Thyroid gland (tissue), 4 donors: ENCODE measurements at places on chromosomes 4 and X.

DNA sequence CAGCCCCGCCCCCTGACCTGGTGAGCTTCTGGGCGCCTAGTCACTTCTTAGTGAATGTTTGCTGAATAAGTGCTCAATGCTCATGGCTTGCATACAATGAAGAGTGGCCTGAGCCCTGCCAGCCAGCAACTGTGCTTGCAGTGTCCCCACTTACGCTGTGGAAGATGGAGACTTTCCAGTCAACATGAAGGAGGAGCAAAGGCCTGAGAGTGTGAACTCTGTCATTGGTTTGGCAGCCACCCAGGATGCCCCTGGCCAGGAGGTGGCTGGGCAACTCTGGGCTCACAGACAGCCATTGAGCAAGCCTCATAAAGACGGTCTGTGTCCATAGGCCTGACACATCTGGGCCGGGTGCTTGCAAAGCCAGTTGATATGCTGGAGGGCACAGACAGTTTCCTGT lies 72.1 kb upstream of the MAMLD1 start:
- DNase-seq: no peak

DNA sequence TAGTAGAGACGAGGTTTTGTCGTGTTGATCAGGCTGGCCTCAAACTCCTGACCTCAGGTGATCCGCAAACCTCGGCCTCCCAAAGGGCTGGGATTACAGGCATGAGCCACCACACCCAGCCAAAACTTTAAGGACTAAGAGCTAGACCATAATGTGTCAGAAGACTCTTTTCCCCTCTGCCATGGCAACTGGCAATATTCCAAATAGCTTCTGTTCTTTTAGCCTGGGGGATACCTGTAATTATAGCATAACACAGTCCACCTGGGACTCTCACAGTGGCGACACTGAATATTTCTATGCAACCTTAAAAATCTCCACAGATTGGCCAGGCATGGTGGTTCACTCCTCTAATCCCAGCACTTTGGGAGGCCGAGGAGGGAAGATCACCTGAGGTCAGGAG lies 45.5 kb upstream of the RBM47 start:
- DNase-seq: no peak

- DNase-seq: no peak
Observed at GRCh38 chrX:123773258-123773988, 40.6 kb upstream of the THOC2 start.

DNA sequence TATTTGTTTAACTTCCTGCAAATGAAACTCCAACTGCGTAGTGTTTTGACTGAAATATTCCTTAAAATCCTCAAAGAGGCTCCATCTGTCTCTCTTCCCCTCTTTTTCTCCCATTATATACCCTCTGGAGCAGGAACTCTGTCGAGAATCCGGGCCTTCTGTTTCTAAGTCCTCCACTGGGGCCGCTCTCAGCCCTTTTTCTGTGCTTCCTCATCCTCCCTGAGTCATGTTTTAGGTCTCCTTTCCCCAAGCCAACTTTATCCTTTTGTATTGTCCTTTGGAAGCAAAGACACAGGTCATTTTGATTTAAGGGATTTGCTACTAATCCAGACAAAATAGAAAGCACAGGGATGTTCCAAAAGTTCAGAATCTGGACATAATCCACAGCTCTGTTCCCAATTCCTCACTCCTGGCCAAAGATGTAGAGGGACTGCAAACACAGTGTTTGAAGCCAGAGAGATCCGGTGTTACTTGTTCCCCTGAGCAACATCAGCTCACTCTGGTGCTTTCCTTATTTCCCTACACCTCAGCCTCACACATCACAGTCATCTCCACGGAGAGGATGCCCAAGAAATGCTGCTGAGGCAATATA lies 131.0 kb upstream of the KLF3 start:
- DNase-seq: no peak

GRCh38 chr4:136355970-136356369 lies 1176.3 kb downstream of the PCDH18 start:
- DNase-seq: no peak

DNA sequence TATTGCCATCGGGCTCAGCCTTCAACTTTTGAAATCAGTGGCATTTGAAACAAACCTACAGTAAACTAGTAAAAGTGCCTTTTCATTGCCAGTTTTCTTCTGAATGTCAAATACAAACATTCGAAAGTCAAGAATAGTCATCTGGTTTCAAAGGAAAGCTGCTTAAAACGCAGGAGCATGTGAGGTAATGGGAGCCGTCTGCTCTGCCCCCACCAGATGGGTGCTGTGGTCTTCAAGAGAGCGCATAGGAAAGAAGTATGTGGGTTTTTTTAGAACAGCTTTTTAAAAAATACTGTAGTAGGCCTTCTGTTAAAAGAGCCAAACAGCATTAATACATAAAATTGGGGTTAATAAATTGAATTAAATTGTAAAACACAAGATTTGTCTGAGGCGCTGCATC lies 88.6 kb downstream of the STOX2 start:
- no peak for DNase-seq

GRCh38 chr4:29565256-29565655 lies 1154.9 kb upstream of the PCDH7 start:
- no peak for DNase-seq

- no peak for DNase-seq
Observed at GRCh38 chrX:48165241-48165640, 31.4 kb downstream of the SSX5 start.

DNA sequence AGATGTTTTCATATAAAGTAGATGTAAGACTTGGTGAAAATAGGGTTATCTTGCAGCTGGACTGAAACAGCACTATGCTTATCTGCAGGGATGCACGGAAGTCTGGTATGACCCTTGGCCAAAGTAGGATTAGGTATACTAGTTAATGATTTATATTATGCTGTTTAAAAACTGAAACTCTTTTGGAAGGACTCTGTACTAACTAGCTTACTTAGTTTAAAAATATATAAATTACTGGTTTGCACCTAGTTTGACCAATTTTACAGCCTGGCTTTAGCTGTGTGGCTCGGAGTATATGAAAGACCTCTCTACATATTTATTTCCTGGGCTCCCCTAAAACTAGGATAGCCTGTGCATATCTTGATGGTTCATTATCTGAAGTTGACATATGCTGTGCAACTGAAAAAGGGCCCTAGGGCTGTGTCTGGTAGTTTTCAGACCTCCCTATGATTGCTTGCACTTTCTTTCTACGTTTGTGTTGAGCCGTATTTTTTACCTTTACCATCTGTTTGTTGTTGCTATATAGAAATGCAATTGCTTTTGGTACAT lies 89.2 kb downstream of the TMEM144 start:
- no peak for DNase-seq

DNA sequence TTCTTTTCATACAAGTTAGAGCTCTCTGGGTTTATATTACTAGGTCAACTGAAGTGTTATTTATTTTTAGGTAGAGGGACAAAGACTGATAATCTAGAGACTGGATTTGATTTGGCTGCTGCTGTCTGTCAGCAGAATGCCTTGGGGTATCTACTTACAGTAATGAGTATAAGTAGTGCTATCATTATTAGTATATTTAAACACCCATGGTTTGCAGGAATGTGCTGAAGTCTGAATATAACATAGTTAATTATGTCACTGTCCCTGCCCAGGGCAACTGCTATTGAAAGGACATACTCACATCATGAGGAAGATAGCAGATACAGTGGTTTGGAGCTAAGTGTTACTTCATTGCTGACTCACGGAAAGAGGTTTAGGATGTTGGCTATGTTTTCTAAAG lies 76.2 kb downstream of the PRRG1 start:
- no peak for DNase-seq

DNA sequence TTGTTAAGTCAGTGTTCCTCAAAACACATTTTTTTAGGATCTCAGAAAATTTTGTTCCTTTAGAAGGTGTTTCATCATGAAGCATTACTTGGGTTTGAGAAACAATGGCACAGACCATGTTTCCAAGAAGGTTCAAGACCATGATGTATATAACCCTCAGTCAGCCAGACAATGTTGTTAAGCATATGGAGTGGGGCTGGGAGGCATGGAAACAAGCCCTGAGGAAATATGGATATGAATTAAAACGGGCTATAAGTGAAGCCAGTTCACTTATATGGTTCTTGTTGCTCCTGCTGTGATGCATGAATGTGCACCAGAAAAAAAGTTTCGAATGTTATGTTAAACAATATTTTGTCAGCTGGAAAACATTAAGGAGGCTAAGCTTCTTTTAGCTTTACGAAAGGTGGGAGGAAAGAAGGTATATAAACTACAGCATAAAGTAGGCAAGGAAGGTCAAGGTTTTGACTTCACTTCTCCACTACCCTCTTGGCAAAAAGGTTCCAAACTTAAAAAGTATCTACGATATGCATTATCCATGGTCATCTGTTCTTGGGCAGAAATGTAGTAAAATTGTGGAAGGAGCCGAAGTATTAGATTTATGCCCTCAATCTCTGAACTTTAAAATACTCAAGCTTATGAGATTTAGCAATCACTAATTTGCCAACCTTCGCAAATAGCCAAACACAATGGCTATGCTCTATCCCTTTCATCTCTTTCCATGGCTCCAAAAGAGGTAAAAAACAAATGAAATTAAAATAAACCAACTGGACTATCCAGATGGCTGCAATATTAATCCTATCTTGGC lies 277.3 kb downstream of the CHIC1 start:
- DNase-seq: no peak
